KG1 (cell line): ENCODE measurements at places on chromosomes 7 and 10.

- no peak for DNase-seq
Observed at GRCh38 chr7:32559480-32559879, 64.2 kb downstream of the AVL9 start.

DNA sequence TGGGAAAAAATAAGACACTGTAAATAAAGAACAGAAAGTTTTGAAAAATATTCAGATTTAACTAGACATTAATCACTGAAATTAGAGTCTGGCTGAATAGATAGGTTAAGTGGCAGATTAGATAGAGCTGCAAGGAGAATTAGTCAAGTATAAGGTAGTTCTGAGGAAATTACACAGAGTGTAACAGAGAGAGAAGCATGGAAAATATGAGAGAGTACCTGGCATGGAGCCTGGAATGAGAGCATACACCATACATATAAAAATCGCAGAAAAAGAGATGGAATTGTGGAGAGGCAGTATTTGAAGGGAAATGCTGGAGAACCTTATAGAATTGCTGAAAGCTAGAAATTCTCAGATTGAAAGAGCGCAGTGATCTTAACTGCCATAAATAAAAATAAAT, 46.9 kb downstream of the ZNRF2 start:
- DNase-seq = no peak

DNA sequence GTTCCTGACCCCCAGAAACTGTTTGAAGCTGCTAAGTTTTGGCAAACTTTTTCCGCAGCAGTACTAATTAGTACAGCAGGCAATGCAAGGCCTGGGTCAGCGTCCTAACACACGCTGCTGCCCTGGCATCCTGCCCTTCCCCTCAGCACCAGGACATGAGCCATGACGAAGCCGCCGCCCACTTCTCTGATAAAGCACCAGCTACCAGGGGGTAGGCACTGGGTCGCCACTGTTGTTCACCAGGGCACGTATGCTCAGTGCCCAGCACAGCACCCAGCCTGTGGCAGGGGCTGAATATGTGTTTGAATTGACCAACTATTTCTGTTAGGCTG, 59.5 kb downstream of the CHST15 start:
- no peak for DNase-seq

DNA sequence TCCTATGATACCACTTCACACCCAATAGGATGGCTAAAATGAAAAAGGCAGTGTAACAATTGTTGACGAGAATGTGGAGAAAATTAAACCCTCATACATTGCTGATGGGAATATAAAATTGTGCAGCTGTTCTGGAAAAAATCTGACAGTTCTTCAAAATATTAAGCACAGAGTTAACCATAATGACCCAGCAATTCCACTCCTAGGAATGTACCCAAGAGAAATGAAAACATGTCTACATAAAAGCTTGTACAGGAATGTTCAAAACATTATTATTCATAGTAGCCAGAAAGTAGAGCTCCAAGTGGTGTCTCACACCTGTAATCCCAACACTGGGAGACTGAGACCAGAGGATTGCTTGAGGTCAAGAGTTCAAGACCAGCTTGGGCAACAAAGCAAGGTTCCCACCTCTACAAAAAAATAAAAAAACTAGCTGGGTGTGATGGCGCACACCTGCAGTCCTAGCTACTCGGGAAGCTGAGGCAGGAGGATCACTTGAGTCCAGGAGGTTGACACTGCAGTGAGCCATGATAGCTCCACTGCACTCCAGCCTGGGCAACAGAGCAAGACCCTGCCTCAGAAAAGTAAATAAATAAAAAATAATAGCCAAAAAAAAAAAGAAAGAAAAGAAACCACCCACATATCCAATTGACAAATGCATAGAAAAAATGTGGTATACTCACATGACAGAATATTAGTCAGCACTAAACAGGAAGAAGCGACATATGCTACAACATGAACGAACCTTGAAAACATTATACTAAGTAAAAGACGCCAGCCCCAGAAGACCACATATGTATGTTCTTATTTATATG, 5.0 kb downstream of the RHEB start:
- no peak for DNase-seq

- no peak for DNase-seq
Observed at GRCh38 chr7:29826530-29826822, 20.2 kb downstream of the WIPF3 start.

- no peak for DNase-seq
Observed at GRCh38 chr10:11159543-11160215, 142.0 kb downstream of the CELF2 start.

GRCh38 chr7:55052081-55052480, 33.3 kb downstream of the EGFR start:
- DNase-seq = no peak

DNA sequence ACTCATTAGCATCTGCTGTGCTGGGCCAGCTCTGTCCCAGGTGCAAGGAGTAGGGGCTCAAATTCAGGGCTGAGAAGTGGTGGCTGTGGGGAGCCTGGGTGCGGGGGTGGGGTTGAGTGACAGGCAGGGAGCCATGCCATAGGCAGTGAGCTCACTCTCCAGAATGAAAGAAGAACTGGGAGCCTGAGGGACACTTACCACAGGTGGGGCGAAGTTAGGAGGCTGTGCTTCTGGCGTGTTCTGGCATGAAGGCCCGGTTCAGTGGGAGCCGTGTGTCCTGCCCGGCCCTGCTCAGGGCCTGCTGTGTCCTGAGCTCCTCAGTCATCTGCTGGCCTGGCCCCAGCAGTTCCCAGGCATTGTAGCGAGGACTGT, 62.5 kb downstream of the MKI67 start:
- DNase-seq = no peak

- DNase-seq = no peak
Observed at GRCh38 chr7:108028111-108028510, 25.1 kb upstream of the LAMB1 start.

DNA sequence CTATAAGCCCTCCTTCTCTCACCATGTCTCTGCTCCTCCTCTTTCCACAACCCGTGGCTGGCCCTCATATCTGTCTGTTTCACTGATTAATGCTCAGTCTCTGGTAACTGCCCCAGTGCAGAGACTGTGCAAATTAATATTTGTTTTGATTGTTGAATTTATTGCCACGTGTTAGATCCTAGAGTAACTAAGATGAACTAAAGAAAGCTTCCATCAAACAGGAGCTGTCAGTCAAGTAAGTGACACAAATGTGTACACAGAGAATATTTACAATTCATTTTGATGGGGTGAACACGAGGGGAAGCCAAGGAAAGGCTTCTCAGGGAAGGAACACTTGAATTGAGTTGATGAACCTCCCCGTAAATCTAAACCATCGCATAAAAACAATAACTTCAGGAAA, 182.5 kb downstream of the BAMBI start:
- no peak for DNase-seq

DNA sequence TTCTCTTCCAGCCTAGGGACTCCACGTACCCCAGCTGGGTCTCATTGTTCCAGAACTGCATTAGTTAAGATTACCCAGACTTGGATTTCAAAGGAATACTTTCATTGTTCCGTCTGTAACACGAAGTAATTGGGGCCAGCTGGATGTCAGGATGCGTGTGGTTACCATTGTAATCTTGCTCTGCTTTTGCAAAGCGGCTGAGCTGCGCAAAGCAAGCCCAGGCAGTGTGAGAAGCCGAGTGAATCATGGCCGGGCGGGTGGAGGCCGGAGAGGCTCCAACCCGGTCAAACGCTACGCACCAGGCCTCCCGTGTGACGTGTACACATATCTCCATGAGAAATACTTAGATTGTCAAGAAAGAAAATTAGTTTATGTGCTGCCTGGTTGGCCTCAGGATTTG, 21.0 kb downstream of the LRRC17 start:
- no peak for DNase-seq

- no peak for DNase-seq
Observed at GRCh38 chr7:3301831-3302618, 973 bp downstream of the SDK1 start.

DNA sequence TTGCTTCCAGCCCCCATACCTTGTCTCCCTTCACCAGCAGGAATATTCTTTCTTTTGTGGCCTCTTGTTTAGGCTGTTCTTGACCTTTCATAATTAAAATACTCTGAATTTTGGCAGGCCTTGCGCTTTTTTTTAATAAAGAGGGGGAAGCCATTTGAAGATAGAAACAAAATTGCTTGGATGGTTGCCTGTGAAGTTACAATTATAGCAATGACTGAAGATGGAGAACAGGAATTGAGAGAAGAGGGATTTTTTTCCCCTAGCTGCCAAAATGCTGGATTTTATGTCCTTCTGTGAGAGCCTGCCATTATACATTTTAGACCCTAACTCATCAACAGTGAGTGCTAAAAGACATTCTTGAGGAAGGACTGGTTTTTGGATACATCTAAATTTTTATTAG, 24.8 kb downstream of the FGFBP3 start:
- no peak for DNase-seq
